ENCODE measurements at places on chromosomes 12 and 14. TPM values are rescaled to one million over a fixed set of nuclear protein-coding genes. Genes with fewer than 3 reads are reported as not detected.

- DNase-seq = peak; percentile 3
Measured at GRCh38 chr12:101616027-101616494, 21.3 kb downstream of the MYBPC1 start.

DNA sequence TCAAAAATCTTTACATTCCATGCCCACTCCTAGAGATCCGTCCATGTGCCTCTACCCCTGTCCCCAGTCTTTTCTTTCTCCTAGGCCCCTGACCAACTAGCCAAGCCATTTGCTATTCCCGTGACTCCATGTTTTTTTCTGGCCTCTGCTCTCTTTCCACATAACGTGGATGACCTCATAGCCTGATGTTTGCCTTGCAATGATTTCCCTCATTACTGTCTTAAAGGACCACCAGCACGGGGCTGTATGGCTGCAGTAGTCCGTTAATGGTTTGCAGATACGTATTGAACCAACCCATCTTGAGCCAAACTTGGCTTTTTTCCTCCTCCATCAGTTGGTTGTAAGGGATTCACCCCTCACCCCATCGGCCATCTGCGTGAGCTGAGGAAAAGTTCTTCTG lies 226.0 kb downstream of the PCNX1 start:
- DNase-seq = no peak

DNA sequence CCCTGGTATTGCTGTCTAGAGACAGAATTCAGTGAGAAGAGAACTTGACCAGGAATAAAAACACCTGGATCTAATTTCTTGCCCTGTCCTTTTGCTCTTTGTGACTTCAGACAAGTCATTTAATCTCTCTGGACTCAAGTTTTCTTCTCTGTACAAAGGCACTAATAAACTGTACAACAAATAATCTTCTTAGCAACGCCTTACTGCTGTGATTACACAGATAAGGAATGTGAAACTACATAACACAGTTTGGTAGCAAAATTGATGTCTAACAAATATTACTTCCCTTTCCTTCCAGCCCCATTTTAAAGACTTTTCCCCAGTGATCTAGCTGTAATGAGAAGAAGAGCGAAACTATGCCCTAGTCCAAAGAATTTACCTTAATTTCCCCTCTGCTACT lies 69.3 kb downstream of the BCAT1 start:
- no peak for DNase-seq

- DNase-seq = no peak
Measured at GRCh38 chr14:24377126-24377525, 9.1 kb downstream of the NFATC4 start.

GRCh38 chr12:24909667-24910066 lies 39.2 kb downstream of the BCAT1 start:
- peak; percentile 84 for DNase-seq

- DNase-seq = no peak
Measured at GRCh38 chr12:98883231-98883630, 238.1 kb downstream of the APAF1 start.

OR6C4 gene
- total RNA-seq = not detected

PPP4R3A gene
- 83.2 TPM for total RNA-seq

BHLHE41 gene
- 0.85 TPM for total RNA-seq

HECTD1 gene
- total RNA-seq = 303 TPM

Data from dermis blood vessel endothelial cell (primary cell).